Left cardiac atrium (tissue), 4 donors: ENCODE measurements at places on chromosomes 3 and 15. TPM values are rescaled to one million over a fixed set of nuclear protein-coding genes. Genes with fewer than 3 reads are reported as not detected.

Gene CHST13
- total RNA-seq: 0.74 TPM

- no peak for DNase-seq
Measured at GRCh38 chr15:47442371-47442770, 274.9 kb upstream of the SEMA6D start.

Gene NDN
- total RNA-seq: 34.8 TPM

GRCh38 chr3:182583545-182583944 lies 209.8 kb upstream of the ATP11B start:
- no peak for DNase-seq

DNA sequence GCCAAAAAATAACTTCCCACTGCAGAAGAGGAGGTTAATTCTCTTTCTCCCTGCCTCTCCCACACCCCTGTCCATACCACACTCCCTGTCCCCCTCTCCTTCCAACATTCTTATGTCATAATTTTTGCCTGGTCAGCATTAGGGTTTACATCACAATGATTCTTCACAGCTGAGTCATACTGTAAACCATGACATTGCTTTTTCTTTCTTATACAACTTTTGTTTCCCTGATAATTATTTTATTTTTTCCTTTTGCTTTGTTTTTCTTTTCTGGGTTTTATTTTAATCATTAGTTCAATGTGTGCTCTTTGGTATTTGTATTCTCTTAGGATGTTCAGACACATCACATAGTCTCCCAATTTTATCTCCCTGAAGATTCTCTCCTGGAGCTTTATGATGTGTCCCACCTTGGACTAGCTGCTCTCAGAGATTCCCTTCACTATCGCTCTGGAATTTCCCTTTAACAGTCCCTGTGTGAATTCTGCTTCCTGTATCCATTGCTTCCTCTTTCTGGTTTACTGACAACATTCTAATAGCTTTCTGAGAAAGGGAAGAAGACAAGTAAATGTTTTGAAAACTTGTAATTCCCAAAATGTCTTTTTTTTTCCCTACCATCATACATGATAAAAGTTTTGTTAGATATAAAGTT lies 70.7 kb downstream of the SOX2 start:
- no peak for DNase-seq

DNA sequence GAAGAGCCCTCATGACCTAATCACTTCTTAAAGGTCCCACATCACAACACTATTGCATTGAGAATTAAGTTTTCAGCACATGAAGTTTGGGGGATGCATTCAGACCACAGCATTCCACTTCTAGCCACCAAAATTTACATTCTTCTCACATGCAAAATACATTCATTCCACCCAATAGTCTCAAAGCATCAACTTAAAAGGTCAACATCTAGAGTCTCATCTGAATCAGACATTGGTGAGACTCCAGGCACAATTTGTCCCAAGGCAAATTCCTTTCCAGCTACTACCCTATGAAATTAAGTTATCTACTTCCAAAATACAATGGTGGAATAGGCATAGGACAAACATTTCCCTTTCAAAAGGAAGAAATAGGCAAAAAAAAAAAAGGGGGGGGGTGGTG lies 64.9 kb downstream of the PLSCR2 start:
- DNase-seq: no peak

Gene CAMK2N2
- total RNA-seq: not detected

DNA sequence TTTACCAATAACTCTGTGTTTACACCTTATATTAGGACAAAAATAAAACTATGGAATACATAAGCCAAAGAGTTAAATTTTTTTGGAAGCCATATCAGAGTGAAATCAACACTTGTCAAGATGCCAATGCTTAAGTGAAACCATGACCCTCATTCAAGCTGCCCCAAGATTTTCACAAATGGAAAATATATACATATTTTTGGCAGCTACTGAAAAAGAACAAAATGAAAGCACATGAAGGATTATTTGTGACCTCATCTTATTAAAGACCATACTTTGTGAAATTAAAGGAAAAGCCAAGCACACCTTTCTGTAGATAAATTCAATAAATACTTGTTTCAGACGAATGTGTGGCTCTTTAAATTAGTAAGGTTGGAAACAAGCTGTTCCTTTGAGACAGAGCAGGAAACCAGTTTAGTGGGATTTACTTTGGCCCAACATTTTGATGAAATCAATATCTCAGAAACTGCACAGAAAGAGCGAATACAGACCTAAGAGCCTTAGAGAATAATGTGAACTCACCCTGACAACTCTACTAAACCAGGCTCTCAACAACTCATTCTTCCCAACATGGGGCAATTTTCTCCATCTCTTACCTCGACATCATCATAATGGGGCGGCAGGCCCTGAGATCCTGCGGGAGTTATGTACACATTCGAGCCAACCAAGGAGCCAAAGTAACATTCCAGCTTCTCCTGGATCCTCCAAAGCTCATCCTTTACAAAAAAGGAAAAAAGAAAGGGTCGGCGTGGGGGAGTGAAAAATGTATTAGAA lies 11.1 kb downstream of the RIOX2 start:
- DNase-seq: no peak

- DNase-seq: no peak
Measured at GRCh38 chr15:101038327-101039003, 119.3 kb downstream of the LRRK1 start.

GRCh38 chr15:91620229-91620628 lies 233.3 kb upstream of the SLCO3A1 start:
- no peak for DNase-seq

- DNase-seq: no peak
Measured at GRCh38 chr15:88487796-88488523, 20.5 kb downstream of the MRPS11 start.

Gene CHRNA3
- 2.3 TPM for total RNA-seq
